ENCODE measurements at places on chromosomes 4 and X.

DNA sequence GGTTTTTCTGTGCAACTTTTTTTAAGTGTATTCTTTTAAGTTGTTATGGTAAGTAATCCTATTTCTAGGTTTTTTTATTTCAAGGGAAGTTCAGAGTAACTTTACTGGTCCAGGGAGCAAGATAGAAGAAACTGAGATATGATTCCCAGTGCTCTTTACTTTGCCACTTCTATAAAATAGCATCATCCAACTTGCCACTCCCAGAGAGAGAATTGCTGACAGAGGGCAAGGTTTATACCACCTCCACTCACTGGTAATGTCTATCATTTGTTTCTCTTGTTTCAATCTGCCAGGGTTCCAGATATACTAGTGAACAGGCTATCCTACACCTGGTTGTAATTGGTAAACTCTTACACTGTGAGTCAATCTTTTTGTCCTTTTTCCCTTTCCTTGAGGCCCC, 3.5 kb upstream of the CLCN3 start:
- DNase-seq, result no peak

- no peak for DNase-seq
Observed at GRCh38 chr4:6393544-6394475, 78.6 kb downstream of the PPP2R2C start.

GRCh38 chrX:1327651-1328304, 8.8 kb upstream of the IL3RA start:
- DNase-seq, result no peak

DNA sequence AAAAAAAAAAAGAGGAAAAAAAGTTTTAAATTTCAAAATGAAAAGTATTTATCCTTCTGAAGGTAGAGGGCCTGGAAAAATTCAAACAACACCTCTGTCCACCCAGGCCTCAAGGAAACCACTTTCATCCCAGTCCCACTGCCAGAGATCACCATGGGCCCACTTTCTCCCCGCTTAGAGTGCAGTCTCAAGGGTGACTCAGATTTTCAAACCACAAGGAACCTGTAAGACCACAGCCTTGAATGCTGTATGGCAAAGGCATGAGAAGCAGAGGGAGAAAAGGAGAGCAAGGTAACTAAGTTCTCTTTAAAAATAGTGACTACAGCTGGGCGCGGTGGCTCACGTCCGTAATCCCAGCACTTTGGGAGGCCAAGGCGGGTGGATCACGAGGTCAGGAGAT, 87.9 kb upstream of the PACRGL start:
- no peak for DNase-seq

GRCh38 chrX:89033723-89034122, 286.7 kb downstream of the CPXCR1 start:
- DNase-seq, result no peak

DNA sequence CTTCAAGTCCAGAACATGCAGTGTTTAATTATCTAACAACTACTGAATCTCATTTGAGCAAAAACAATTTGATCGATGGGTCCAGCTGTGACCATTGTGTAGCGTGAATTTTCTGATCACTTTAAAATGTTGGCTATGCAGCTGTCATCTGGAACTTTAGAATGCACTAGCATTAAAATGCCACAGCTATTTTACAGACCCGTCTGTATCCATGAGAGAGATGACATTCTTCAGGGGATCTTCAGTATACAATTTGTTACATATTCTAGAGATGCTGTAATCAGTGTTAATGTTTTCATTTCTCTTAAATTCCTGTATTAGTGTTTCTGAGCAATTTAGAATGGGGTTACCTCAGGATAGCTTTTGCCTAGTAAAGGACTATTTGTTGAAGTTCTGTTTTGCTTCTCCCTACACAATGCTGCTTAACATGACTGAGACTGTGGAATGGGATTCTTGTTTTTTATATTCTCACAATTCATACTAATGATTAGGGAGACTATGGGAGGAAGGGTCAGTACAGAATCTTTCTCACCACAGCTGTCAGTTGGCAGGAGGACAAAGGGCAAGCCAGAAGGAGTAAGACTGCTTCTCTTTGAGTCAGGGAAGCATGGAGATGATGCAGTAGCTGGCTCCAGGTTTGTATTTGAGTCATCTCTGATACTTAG, 13.2 kb upstream of the CTSO start:
- no peak for DNase-seq

DNA sequence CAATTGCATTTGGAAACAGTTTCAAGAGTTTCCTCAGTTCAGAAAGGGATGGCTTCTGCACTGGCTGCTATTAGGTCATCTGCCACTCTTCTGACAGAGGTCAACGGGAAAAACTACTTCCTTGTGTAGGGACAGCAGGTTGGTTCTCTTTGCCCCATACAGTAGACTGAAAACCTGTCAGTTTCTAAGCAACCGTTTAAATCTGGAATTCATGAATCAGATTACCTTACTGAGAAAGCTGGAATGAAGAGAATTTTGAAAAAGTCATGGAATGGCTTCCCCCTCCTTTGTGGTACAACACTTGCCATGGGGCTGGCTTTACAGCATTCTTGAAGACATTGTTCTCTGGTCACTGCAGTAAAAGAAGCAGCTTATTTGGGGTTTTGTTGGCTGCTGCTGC, 240.3 kb downstream of the IL1RAPL2 start:
- no peak for DNase-seq
